ENCODE measurements at places on chromosomes 6 and 20.

GRCh38 chr20:50625986-50626677 is 65.2 kb downstream of the RIPOR3 start:
- no peak for DNase-seq

DNA sequence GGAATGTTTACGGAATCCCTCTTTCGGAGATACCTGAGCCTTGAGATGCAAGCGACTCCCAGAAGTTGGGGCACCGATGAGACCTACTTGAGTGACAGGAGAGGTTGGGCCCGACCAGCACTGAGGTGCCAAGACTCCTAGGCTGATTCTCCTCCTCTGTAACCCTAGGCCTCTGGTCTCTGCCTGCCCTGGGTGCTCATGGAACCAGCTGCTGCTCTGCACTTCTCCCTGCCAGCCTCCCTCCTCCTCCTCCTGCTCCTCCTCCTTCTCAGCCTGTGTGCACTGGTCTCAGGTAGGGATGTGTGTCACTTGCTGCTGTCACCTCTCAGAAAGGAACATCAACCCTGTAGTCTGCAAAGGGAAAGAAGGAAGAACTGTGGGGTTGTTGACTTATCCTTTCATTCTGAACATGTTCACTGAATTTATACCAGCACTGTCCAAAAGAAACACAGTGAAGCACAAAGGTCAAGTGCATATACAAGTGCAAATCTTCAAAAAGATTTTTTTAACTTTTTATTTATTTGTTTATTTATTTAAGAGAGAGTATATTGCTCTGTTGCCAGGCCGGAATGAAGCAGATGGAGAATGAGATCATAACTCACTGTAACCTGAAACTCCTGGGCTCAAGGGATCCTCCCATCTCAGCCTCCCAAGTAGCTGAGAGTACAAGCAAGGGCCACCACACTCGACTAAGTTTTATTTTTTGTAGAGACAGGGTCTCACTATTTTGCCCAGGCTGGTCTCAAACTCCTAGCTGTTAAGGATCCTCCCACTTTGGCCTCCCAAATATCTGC is 913 bp downstream of the BTN2A2 start:
- peak; percentile 24 for DNase-seq

GRCh38 chr6:33207552-33208090 is 679 bp upstream of the RING1 start:
- no peak for DNase-seq

- DNase-seq = peak; percentile 9
Observed at GRCh38 chr20:36173451-36173933, 19.0 kb downstream of the EPB41L1 start.

- no peak for DNase-seq
Observed at GRCh38 chr20:55406891-55407290, 598.4 kb downstream of the CBLN4 start.

- no peak for DNase-seq
Observed at GRCh38 chr6:18276610-18277236, 12.4 kb upstream of the DEK start.

- no peak for DNase-seq
Observed at GRCh38 chr6:109182578-109182977, 87.3 kb downstream of the CEP57L1 start.

DNA sequence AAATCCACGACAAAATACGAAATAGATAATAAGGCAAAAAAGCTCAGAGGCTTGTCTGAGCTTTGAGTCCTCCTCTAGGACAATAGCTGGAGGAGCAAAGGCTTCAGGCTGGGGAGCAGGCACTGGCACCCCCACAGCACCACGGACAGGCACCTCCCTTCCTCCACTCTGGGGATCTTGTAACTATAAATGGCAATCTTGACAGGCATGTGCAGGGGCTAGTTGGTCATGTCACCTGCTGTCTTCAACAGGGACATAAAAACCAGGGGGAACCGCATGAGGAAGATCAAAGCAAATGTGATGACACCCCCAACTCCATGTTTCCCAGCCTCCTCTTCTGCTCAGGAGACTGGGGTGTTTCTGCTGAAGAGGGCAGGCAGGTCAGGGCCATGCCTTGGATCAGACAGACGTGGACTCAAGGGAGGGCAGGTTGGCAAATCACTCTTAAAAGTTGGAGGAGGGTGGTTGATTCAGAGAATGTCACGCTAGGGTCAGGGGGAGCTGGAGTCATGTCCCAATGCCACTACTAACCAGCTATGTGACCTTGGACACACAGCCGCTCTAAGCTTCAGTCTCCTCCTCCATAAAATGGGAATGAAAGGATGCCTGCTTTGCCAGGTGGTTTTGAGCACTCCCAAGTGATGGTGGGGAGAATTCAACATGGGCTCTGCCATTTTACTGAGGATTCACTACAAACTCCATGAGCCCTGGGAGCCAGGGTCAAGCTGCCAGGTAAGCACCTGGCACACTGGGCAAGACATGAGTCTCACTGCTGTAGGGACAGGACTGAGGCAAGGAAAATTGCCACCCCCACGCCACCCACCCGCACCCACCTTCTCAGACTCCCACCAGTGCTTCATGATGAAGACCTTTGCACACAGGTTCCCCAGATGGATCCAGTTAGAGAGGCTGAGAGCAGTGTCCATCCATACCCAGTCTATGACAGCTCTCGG is 48.0 kb downstream of the NPEPL1 start:
- no peak for DNase-seq

GRCh38 chr6:149440735-149441671 is 40.9 kb downstream of the SUMO4 start:
- DNase-seq = no peak

DNA sequence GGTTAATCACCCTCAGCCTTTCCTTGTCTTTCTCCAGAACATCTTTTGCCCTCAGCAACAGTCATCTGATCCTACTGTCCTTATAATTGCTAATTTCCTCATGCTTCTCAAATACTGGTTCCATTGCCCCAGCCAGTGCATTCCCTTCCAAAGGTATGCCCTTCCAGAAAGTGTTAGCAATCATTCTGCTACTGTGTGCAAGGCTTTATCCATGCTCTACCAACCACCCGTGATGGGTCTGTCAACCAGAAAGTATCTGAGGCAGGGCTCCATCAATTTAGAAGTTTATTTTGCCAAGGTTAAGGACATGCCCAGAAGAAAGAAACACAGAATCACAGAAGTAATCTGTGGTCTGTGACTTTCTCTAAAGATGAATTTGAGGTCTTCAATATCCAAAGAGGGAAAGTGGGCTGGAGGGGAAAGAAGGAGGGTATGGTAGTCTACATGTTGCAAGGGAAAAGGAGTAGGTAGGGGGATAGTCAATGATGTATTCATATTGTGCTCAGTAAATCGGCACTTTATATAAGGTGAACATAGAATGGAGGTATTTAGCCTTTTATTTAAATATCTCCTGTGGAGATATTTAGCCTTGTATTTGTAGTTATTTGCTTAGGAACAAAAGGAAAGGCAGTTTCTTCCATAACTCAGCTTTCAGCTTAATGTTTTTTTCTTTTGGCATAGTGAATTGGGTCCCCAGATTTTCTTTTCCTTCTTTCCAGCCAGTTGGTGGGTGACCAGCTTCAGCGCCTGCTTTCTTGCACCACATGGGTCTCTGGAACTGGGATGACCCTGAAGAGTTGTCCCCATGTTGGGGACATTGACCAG is 35.2 kb upstream of the PAQR8 start:
- DNase-seq = no peak

GRCh38 chr20:45470937-45471336 is 1.4 kb downstream of the WFDC2 start:
- no peak for DNase-seq

DNA sequence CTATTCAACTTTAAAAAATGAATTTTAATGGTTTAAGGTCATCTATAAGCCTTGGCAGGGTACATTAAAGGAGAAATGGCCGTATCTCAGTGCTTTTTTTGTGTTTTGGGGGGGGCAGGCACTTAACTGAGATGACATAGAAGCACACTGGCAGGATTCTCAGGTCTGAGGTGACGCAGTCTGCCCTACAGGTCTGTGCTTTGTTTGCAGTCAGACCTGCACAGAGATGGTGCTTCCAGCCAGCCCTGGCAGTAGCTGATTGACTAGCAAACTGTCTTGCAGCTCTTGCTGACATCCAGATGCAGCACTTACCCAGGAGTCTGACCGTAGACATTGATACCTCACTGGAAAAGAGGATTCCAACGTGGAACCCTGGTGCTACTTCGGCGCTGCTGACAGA is 249.1 kb downstream of the FOXC1 start:
- no peak for DNase-seq

GRCh38 chr6:34295721-34296120 is 46.9 kb upstream of the SMIM29 start:
- no peak for DNase-seq

- no peak for DNase-seq
Observed at GRCh38 chr6:152308306-152308705, 328.9 kb downstream of the SYNE1 start.

- DNase-seq = no peak
Observed at GRCh38 chr6:79812195-79812594, 135.2 kb downstream of the ELOVL4 start.

DNA sequence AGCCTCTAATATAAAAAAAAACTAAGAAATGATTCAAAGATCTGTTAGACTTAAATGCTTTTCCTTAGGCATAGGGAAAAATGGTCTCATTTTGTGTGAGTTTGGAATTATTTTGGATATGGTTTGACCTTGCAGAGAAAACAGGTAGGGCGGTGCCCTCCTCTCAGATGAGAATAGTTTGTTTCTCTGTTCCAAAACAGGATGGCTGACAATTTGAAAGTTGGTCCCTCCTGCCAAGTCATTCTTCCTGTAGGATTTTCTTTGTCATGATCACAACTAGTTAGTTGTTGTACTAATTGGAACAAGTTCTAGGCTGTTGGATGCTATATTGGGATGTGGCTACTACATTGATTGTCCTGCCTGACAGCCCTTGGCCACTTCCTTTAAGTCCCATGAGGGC is 108.6 kb downstream of the BCKDHB start:
- no peak for DNase-seq

- DNase-seq = no peak
Observed at GRCh38 chr6:111951497-111952085, 78.3 kb upstream of the FYN start.

- DNase-seq = no peak
Observed at GRCh38 chr6:51788121-51788520, 299.3 kb downstream of the PKHD1 start.

- no peak for DNase-seq
Observed at GRCh38 chr20:31764641-31765305, 25.7 kb downstream of the TPX2 start.

Measured in C1 segment of cervical spinal cord (tissue), 14 donors.